ENCODE measurements at places on chromosomes 11 and 22. TPM values are rescaled to one million over a fixed set of nuclear protein-coding genes. Genes with fewer than 3 reads are reported as not detected.

CARD18 gene
- not detected for polyA plus RNA-seq

ABTB2 gene
- polyA plus RNA-seq: 0.58 TPM

- no peak for DNase-seq
These were observed 27.0 kb downstream of the SGSM3 start for GRCh38 chr22:40397396-40397795.

DNA sequence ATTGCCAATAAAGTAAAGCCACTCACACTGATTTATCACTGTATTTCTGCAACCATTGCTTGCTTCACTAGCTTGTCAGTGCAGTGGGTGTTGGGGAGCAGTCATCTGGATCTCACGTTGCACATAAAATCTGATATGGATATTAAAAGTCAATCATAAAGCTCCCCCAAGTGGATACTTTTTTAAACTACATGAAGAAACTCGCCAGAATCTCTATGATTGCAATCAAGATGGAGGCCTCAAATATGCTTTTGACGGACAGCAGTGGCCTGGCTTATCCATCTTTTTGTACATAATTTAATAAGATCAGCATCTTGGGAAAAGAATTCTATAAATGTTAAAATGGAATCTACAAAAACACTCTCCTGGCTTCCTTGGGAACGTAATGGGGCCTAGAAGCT lies 137.7 kb downstream of the WT1 start:
- no peak for DNase-seq

- no peak for DNase-seq
These were observed 195.8 kb downstream of the MAML2 start for GRCh38 chr11:96147186-96147585.
